ENCODE measurements at places on chromosomes 11 and 22.

DNA sequence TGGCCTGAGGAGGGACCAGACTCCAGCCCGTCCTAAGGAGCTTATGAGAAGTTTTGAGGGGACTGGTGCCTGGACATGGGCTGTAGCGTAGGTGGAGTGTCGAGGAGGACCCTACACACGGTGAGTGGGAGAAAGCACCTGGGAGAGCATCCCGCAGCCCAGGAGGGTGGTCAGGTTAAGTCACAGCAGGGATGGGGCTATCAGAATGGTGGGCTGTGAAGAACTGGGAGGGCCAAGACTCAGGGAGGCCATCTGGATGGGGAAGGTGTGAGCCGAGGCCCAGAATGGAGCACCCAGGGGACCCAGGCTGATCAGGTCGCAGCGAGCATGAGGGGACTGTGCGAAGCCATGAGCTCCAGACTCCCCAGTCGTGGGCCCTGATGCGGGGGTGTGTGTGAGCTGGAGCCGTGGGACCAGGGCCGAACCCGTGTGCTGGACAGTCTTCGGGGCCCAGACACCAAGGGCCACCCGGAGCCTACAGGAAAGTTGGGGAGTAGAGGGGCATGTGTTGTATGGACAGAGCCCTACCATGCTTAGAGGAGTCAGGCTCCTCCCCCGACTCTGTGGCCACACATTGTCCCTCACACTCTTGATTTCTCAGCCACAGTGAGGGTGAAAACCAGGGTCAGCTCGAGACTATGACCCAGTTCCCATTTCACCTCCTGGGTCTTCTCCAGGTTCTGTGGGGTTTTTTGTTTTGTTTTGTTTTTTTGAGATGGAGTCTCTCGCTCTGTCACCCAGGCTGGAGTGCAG, 54.3 kb downstream of the BCR start:
- DNase-seq: no peak

DNA sequence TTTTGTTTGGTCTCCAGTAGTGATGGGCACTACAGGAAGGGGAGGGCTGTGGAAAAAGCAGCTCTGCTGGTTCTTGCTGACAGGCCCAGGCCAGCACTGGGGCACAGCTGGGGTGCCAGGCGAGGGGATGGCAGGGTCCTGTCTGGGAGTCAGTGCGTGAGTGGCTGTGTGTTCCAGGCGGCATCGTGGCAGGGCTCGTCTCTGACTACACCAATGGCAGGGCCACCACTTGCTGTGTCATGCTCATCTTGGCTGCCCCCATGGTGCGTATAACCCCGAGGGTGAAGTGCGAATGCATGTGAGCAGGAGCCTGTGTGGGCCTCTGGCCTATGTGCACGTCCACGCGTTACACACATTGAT, 20.9 kb downstream of the SLC37A2 start:
- DNase-seq: no peak

GRCh38 chr11:62153087-62153395, 29.2 kb downstream of the INCENP start:
- DNase-seq: no peak

GRCh38 chr22:30452861-30453260, 19.0 kb downstream of the SEC14L3 start:
- no peak for DNase-seq

DNA sequence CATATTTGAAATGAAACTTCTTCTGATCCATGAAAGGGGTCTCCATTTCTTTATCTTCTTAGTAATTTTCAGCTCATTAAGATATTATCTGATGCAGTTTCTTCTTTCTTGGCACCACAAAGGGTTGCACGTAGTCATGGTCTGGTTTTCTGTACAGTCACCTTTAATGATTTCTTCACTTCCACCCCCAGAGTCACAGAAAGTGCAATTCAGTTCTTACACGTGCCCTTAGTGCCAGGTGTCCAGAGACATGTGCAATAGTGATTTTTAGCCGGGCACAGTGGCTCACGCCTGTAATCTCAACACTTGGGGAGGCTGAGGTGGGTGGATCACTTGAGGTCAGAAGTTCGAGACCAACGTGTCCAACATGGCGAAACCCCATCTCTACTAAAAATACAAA, 202.8 kb upstream of the MTNR1B start:
- DNase-seq: no peak
